ENCODE measurements at places on chromosomes 5 and 9.

GRCh38 chr5:96120120-96120519 lies 158.5 kb upstream of the ELL2 start:
- no peak for DNase-seq

DNA sequence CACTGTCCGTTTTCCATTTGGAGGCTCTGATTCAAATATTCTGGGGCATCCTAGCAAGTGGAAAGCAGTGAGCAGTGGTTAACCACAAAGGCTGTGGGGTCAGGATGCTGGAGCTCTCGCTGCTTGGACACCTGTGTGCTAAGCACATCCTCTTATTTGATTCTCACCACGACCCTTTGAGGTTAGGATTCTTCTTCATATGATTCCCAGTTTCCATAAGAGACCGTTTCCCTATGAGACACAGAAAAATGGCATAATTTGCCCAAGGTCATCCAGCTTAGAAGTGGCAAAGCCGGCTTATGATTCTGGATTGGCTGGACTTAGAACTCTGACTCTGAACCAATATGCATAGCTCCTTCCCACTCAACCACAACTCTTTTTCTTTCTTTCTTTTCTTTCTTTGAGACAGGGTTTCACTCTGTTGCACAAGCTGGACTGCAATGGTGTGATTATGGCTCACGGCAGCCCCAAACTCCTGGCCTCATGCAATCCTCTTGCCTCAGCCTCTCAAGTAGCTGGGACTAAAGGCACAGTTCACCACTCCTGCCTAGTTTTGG lies 207.7 kb downstream of the TTLL11 start:
- DNase-seq = no peak

GRCh38 chr5:34055667-34056066 lies 12.7 kb upstream of the C1QTNF3 start:
- DNase-seq = no peak

- no peak for DNase-seq
Measured at GRCh38 chr5:38347896-38348295, 89.5 kb downstream of the EGFLAM start.

GRCh38 chr5:111597491-111597890 lies 85.2 kb upstream of the STARD4 start:
- DNase-seq = no peak

DNA sequence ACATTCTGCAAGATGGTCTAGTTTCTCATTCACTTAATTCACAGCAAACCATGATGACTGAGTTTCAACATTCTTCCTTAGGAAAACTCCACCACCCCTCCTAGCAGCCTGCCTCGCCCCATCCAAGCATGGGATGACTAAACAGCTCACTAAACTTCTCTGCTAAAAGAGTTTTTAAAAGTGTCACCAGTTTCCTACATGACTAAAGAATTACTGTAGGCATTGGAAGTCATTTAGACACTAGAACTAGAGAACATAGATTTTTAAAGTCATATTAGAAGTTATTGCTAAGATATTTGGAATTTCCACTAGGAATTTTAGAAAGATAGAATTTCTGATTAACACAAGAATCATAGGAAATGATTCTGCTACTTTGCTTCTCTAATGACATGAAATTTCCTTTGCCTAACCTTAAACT lies 5.5 kb upstream of the ESM1 start:
- DNase-seq = no peak

- DNase-seq = no peak
Measured at GRCh38 chr5:151581812-151582583, 9.1 kb downstream of the FAT2 start.

DNA sequence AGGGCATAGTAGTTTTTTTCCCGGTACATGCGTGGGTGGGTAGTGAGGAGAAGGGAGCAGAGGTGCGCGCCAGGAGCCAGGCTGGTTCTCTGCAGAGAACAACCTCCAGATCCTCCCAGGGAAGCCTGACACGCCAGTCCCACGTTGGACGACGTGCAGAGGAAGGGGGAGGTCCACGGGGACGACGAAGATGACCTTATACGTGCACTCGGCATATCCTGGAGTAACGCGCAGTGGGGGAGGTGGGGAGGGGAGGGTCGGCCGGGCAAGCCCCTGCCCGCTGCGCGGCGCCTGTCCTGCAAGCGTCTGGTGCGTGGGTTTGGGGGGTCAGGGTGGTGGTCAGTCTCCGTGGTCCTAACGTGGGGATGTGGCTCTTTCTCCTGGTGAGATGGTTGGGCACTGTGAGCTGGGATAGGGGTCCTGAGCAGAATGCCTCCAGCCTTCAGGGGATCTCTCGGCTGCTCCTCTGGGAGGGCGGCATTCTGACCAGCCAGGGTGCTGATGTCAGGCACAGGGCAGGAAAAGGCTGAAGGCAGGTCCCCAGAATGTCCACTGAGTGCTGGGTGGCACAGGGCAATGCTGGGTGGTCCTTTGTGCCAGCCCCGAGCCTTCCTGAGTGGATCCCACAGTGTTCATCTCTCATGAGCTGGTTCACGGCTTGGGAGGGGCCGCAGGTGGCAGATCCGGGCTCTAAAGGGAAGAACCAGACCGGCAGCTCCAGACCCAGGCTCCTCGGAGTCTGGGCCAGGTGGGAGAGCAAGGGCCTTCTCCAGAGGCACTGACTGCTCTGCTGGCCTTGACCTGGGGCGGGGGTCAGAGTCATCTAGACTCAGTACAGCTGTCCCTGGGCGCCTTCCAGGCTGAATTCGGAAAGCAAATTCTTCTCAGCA lies 10.5 kb upstream of the SCGB3A1 start:
- DNase-seq = no peak

- no peak for DNase-seq
Measured at GRCh38 chr9:99749641-99750040, 72.0 kb upstream of the NR4A3 start.

DNA sequence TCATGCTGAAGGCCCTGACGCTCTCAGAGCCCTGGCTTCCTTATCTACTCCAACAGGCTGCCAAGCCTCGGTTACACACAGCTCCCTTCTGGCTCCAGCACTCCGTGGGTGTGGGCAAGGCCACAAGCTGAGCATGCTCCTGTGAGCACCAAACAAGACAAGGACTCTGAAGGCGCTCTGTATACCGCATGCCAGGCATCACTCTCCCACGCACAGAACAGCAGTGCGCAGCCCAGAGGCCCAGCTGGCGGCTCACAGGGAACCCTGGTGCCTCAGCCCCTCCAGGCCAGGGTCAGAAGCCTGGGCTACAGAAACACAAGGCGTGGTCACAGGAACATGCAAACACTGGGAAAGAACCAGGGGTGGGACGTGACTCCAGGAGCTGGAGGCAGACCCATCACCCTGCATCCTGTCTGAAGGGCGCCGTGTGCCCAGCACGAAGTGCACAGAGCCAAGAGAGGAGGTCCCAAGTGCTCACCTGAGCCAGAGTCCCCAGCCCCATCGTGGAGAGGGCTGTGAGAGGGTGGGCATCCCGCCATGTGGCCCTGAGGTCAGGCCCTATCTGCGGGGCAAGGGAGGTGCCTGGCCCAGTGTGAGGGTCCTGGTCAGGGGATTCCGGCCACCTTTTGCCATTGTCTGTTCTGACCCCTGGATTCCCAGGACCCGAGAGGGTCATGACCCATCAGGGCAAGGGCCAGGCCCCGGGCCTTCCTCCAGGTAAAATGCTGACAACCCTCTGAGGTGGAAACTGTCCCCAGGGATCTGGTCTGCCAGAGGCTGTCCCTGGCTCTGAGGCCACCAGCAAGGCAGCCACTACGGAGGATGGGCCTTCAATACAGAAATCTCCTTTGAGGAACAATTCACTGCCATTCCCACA lies 54.7 kb downstream of the COL23A1 start:
- no peak for DNase-seq

DNA sequence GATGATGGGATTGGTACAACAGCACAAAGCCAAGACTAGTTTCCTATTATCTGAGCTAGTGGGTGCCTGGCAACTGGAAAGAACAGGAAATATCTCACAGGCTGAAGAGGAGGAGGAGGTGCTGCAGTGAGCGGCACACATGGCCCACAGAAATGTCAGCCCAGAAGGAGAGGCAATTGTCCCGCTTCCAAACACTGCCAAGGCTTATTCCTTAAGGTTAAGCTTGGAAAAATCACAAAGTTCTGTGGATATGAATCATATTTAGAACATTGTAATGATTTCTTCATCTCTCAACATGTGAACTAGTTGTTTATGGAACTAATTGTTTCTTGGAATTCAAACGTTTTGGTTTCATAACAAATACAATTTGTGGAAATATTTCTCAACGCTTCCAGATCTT lies 1019.5 kb upstream of the SEMA6A start:
- DNase-seq = no peak

DNA sequence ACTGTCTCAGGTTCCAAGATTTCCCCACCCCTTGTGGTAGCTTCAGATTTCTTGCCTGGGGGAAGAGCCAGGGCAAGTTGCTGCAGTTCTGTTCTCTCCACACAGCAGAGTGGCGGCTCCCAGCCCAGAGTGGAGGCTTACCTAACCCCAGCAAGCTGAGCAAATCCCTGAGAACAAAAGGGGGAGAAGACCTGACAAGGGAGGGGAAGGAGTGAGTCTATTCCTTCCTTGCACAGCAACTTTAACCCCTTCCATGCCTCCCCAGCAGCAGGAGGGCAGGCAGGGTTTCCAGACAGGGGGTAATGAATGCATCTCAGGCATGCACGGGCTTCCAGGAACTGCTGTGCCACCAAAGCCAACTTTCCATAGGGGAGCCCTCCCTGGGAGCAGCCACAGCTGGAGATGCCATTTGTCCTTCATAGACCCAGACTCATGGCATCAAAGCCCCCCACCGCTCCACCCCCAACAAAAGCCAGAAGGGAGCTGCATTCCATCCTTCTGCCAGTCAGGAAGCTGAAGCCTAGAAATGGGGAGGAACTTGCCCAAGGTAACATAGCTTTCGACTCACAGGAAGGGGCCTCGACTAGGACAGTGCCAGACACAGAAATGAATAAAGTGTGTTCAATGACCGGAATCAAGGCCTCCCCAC lies 28.8 kb upstream of the FAT2 start:
- DNase-seq = no peak

GRCh38 chr5:144369006-144369405 lies 198.3 kb downstream of the KCTD16 start:
- DNase-seq = no peak

DNA sequence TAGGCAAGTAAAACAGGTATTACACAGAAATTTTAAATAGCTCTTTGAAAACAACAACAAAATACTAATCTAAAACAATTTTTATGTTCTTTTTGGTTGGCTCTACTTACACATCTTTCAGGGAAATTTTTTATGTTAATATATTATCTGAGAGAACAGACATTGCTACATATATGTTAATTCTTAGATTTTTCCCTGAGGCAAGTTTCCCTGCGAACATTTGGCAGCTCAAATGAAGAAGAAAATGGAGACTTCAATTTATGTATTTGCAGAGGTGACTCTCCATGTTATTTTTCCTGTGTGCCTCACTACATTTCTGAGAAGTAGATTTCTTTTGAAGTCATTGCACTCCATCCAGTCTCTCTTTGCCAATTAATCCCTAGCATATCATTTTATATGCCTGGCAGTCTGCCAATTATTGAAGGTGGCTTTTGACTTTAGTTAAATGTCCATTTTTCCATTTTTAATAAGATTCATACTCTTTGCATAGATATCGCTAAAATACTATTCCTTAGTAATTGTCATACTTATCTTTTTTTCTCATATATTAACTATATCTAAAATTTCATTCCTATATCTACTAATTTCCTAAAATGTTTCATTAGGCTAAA lies 908.2 kb upstream of the CDH10 start:
- no peak for DNase-seq

DNA sequence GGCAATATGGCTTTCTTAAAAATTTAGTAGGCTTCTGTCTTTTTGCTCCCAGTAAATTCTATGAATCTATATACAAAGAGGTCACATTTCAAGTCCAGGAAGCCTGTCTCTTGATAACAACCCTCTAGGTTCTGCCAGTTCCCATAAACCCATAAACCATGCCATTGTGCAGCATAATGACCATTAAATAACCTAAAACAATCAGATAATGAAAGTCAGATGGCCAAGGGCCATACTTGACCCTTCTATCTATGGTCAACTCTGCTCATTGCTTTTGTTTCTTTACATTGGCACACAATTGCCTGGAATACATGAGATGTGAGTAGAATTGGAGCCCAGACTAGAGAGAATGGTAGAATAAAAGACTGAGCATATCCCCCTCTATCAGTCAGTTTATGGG lies 305.4 kb upstream of the KIF2A start:
- no peak for DNase-seq

GRCh38 chr9:15834541-15834940 lies 281.7 kb downstream of the CCDC171 start:
- DNase-seq = no peak

DNA sequence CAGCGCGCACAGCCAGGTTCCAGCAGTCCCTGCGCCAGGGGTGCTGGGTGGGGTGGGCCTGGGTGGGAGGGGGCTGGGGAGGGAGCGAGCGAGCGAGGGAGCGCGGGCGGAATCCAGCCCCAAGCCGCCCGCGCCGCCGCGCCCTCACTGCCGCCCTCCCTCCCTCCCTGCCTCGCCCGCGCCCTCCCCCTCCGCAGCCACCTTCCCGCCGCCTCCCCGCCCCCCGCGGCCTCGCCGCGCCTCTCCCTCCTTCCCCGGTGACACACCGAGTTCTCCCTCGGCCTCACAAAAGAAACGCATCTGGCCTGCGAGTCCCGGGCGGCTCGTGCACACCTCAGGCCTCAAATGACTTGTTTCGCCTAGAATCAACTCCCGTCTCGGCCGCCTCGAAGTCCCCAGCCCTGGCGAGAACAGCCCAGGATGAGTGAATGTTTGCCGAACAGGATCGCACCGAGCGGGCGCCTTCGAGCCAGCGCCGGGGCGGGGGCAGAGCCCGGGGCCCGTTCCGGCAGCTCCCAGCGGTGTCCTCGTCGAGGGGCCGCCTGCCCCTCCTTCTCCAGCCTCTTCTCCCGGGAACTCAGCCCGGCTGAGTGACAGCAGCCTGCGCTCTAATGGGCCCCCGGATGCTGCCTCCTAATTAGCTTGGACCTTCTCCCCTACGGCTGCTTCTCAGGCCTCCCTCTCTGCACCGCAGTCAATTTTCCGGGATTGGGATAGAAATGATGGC lies 371 bp upstream of the PITX1 start:
- peak; percentile 17 for DNase-seq

- DNase-seq = no peak
Measured at GRCh38 chr9:86424251-86424891, 70.2 kb upstream of the TUT7 start.

GRCh38 chr9:32251539-32251938 lies 132.9 kb upstream of the ACO1 start:
- peak; percentile 34 for DNase-seq

DNA sequence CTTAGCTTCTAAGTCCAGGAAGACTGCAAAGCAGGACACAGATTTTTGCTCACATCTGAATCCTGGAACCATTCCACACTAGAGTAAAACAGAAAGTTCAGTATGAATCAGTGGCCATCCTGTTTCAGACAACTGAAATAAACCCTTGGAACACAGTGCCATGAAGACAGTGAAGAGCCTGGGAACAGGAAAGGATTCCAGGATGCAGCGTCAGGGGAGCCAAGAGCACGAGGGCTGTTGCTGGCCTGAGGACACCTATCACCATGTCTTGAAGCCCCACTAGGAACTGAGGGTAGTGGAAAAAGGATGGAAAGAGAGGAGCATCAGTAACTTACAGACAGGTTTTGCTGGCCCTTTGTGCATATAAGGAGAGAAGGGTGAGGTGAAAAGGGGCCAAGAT lies 115.3 kb upstream of the FSTL4 start:
- no peak for DNase-seq

- DNase-seq = no peak
Measured at GRCh38 chr5:123101556-123101955, 12.5 kb downstream of the PRDM6 start.
